Spinal cord (tissue), 10 donors: ENCODE measurements at places on chromosomes 16 and 17. TPM values are rescaled to one million over a fixed set of nuclear protein-coding genes. Genes with fewer than 3 reads are reported as not detected.

GRCh38 chr17:51995797-51996403, 162.6 kb downstream of the CA10 start:
- DNase-seq: no peak

DNA sequence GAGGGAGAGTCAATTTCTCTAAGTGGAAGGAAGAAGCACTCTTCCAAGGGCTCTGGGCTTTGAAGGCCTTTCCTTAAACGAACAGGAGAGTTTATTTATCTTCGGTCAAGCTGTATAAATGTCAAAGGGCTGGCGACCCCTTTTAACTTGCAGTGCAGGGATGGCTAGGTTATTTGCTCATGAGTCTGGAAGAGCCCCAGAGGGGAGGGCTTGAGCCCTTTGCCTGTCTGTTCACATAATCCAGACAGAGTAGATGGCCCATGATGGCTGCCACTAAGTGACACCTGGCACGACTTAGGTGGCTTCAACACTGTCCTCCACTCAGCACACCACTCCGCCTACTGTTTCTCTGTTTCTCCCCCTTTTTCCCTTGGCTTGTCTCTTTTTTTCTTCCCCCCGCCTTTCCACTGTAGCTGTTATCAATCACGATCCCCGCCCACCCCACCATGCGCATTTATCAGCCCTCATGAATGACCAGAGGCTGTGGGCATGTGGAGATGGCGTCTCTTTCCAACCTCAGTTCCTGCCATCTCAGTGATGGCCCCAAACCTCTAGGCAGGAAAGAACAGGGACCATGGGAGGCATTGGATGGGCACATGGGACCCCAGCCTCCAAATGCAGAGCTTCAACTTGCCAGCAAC, 408.7 kb upstream of the TNRC6C start:
- DNase-seq: no peak

- no peak for DNase-seq
Observed at GRCh38 chr17:2697611-2698162, 13.9 kb downstream of the CLUH start.

DNA sequence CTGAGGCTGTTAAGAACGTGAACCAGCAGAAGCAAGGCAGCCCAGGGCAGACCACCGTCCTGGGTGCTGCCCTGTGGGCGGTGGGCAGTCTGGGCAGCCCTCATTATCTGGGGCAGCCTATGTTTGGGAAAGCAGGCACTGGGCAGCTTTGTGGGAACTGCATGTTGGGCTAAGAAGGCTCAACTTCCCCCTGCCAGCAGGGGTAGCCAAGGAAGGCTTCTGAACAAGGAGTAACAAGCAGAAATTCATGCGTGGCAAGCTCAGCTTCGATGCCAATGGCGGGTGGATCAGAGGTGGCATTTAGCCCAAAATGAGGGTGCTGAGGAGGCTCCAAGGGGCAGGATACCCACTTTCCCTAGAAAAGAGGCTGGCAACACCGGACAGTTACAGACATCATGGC, 42.7 kb upstream of the METRNL start:
- DNase-seq: no peak

The MFSD6L gene
- polyA plus RNA-seq: 0.36 TPM

The GLTPD2 gene
- 3.5 TPM for polyA plus RNA-seq

DNA sequence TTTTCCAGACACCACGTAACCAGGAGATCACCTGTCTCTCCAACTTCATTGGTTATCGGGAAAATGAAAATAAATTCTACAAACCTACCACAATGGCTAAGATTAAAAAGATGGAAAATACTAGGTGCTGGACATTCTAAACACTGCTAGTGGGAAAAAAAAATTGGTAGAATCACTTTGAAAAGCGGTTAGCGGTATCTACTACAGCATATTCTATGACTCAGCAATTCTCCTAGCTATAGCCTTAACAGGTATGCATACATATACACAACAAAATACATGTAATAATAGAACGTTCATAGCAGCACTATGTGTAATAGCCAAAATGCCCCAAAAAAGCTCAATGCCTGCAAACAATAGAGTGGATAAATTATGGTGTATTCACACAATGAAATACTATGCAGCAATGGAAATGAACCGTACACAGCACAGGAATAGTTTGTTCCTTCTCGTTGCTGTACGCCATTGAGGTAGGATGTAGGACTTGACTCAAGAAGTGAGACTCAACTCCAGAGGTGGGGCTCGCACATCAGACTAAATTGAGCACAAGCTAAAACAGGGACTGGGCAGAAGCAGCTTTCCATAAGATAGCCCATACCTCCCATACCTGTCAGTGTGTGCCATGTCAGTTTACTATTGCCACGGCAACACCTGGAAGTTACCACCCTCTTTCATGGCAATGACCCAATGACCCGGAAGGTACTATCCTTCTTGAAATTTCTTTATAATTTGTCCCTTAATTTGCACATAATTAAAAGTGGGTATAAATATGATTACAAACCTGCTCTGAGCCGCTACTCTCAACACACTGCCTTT, 44.8 kb downstream of the RNF157 start:
- DNase-seq: no peak

DNA sequence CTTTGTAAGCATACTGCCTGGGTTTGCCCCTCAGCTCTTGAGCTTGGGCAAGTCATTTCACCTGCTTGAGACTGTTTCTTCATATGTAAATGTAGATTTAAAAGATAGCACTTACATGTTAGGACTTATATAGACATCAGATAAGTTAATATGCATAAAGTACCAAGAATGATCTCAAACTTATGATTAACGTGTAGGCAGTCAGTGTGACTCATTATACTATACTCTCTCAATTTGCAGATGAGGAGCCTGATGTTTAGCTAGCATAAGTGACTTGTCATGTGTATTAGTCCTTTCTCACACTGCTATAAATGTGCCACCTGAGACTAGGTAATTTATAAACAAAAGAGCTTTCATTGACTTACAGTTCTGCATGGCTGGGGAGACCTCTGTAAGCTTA, 690.5 kb downstream of the KCNJ2 start:
- DNase-seq: no peak

The SSTR5 gene
- 0.38 TPM for polyA plus RNA-seq

GRCh38 chr17:36463916-36464764, 22.3 kb upstream of the ZNHIT3 start:
- DNase-seq: no peak

DNA sequence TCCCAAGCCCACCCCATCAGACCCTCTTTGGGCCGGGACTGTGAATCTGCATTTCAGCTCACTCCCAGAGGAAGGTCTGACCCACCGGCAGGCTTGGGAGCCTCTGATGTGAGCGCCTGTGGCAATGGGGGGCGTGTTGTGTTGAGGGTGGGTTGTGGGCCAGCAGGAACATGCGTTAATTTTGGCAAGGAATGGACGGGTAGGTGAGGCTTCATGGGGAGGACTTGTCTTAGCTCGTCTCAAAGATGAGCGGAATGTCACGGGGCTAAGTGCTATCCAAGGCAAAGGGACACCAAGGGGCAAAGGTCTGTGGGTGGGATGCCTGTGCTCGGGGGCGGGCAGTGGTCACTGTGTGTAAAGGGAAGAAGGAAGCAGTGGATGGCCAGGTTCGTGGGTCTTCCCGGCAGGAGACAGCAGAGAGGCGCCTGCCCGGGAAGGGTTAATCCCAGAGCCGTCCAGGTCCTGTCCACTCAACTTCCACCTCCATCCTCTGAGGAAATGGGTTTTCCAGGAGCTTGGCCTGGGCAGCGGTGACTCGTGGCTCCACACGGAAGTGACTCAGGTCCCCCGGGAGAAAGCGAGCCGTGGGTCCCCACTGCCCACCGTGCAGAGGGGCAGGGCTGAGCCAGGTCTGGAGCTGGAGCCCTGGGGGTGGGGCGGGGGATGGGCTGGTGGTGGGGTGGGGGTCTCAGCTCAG, 17.4 kb downstream of the ADGRG1 start:
- DNase-seq: no peak

The BIRC5 gene
- polyA plus RNA-seq: 18.4 TPM

DNA sequence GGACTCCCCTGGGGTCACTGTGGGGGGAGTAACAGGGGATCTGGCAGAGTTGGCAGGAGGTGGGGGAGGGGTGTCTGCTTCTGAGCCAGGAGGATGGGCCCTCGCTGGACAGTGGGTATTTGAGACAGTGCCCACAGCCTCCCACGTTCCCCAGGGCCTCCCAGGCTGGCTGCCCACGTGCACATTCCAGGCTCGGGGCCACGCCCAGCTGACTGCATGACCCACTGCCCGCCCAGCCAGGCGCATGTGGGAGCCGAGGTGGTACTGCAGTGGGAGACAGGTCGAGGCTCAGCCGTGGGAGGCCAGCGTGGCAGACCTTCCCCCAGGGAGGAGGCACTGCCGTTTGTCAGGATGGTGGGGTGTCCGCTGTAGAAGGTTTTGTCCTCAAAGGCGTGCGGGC, 38.8 kb downstream of the BAHCC1 start:
- no peak for DNase-seq

- DNase-seq: peak; percentile 40
Observed at GRCh38 chr16:31529108-31529936, 1.6 kb downstream of the AHSP start.

DNA sequence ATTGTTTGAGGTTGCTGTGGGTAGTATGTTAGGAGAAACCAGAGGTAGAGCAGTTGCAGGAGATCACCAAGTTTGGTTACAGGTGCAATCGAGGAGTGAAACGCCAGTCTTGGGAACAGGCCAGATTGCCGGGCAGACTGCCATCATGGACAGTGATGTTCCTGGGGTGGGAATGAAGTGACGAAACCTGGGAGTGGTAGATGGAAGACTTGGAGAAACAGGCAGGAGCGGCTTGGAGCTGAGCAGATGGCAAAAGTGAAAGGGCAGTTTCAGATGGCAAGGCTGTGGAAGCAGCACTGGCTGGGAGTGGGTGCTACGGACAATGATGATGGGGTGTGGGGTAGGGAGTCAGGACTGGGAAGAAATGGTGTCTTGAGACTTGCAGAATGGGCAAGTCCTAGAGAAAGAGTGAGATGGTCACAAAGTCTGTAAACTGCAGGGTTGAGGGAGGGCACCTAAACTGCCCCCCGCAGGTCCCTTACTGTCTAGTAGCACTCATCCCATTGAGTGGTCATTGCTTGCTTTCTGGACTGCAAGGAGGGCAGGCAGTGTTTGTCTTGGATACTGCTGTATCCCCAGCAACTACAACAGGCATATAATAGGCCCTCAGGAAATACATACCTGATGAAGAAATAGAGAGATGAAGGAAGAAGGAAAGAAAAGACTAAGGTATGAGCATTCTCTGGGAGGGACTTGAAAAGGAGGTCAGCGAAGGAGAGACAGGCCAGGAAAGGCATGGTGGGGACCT, 29.5 kb upstream of the ULK2 start:
- no peak for DNase-seq

DNA sequence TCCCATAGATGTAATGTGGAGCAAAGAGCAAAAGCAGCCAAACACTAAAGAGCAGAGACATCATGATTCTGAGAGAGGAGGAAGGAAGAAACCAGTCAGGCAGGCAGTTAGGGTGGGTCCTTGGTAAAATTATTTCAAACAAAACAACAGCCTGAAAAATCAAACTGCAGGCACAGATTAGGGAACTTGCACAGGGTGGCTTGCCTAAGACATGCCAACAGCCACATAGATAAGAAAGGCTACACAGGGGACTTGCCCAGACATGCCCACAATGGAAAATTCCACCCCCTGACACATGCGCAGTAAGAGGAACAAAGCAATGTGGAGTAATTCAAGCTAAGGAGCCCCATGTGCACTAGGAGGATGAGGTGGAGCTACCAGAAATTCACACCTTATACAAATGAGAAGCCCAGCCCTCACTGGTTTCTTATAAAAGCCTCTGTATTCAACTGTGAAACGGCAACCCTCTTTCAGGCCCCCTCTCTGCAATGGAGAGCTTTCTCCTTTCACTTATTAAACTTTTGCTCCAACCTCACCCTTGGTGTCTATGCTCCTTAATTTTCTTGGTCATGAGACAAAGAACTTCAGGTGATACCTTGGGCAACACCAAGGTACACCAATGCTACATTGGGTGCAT, 7.3 kb upstream of the GAS7 start:
- DNase-seq: no peak

DNA sequence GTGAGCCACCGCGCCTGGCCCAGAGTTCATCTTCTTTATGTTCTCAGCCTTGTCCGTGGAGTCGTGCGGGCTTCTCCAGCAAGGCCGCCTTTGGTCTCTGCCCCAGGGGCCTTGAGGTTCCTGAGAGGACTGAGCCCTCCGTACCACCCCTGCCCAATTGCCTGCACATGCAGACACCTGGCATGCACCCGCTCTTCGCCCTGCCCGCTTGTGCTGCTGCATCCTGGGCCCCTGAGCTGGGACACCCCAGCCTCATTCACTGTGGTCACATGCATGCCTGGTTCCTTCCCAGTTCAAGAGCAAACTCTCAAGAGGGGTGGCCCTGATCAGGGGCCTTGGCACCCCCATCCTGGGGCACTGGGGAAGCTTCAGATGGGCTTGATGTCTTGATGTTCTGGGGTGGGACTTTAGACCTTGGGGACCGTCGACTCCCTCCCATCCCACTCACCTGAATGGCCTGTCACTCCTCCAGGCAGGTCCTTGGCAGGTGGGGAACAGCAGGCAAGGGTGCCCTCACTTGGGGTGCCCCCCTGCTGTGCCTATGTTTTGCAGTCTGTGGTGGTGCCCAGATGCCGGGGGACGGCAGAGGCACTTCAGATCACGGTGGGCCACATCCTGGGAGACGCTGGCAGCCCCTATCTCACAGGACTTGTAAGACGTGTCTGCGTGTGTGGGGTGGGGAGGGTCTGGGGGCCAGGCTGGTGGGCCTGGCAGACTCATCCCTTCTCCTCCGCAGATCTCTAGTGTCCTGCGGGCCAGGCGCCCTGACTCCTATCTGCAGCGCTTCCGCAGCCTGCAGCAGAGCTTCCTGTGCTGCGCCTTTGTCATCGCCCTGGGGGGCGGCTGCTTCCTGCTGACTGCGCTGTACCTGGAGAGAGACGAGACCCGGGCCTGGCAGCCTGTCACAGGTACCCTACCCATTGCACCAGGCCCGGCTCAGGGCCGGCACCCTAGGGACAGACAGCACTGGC, 12.7 kb upstream of the SPNS2 start:
- DNase-seq: no peak

DNA sequence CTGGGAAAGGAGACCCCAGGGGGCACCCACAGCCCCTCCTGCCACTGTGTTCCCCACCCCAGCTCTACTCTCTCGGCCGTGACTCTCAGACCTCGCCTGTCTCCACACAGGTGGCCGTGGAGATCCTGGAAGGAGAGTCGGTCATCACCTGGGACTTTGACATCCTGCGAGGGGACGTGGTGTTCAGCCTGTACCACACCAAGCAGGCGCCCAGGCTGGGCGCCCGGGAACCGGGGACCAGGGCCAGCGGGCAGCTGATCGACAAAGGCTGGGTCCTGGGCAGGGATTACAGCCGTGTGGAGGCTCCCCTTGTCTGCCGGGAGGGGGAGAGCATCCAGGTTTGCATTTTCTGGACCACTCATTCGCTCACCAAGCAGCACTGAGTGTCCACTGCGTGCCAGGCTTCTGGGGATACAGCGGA, 25.4 kb downstream of the NAGPA start:
- no peak for DNase-seq

The KRT17 gene
- not detected for polyA plus RNA-seq
